ENCODE measurements at places on chromosomes 4 and X.

DNA sequence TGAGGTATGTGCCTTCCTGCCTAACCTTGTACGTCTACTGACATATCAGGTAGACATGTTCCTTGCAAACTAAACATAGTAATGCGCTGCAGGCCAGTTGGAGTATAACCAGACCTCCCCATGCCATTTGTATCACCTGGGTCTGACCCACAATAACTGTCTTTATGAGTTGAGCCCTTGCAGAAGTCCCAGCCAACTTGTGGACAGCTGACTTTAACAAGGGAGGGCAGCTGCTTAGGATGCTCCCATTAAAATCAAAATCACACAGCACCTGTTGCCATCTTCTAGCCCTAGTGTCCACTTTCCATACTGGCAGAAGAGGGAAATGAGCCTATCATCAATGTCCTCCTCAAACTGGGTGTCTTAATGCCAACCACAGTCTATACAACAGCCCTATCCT, 41.6 kb downstream of the KANTR start:
- no peak for DNase-seq

GRCh38 chr4:38503689-38504395, 160.2 kb upstream of the KLF3 start:
- no peak for DNase-seq

- DNase-seq: no peak
Measured at GRCh38 chr4:172983014-172983413, 185.6 kb upstream of the GALNT7 start.

- no peak for DNase-seq
Measured at GRCh38 chrX:21855937-21856415, at the start of gene YY2. Gene YY2 (plus strand): TSS chrX:21855987. CDS start chrX:21856485, 498 bp downstream.

DNA sequence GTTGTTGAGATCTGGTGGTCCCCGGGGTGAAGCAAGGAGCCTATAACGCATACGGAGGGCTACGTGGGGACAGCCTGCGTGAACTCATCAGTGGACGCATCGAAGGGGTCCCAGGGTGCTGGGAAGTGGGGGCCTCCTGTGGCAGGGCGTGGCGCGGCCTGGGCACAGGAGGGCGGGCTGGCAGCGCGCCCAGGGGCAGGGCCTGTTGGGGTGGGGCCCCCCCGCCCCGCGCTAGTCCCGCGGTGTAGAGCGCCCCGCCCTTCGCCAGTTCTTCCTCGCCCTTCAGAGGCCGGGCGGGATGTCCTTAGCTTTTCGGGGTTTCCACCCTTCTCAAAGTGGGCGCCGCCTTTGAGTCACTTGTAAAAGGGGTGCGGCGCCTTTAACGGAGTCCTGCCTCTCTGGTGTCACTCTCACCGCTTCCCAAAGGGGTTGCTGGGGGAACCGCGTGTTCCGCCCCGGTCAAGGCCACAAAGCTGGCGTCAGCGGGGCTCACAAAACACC, 632 bp downstream of the PLP2 start:
- DNase-seq: peak; percentile 62

- no peak for DNase-seq
Measured at GRCh38 chr4:69095301-69095731, 958 bp upstream of the UGT2B7 start.

DNA sequence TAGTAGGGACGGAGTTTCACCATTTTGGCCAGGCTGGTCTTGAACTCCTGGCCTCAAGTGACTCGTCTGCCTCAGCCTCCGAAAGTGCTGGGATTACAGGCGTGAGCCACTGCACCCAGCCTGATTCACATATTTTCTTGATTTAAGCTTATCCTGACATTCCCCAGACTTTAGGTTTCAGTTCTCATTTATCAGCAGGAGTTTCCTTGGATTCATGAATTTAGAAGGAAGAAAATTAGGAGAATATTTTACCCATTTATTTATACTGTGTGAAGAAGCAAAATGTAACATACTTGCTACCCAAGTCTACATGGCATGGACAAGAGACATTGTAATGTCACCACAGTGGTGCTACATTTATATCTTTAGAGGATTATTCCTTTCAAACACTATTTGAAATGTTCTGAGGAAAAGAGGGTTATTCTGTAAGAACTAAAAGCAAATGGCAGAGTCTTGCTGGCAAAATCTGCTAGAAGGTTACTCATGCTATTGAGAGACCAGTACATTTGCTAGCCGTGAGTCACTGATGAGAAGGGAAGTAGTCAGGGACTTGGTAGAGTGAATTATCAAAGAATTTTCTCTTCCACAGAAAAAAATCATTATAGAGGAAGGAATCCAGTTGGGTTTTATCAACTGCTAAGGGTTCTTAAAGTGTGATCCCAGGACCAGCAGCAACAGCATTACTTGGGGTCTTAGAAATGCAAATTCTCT, 26.1 kb upstream of the CFAP299 start:
- DNase-seq: no peak

DNA sequence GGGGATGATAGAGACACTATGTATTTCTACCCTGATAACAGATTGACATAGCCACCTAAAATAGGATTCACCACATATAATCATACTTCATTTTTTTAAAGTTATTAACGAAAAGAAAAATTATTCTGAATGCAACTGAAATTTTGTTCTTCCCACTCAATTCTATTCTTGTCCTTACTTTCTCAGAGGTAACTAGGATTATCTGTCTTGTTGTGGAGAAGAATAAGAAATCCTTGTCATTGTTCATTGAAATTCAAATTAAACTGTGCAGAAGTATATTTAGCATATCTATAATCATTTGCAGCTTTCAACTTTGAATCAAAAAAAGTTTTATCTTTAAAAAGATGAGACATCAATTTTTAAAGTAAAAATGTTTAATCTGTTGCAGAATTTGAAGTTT, 40.4 kb upstream of the PRR27 start:
- no peak for DNase-seq

DNA sequence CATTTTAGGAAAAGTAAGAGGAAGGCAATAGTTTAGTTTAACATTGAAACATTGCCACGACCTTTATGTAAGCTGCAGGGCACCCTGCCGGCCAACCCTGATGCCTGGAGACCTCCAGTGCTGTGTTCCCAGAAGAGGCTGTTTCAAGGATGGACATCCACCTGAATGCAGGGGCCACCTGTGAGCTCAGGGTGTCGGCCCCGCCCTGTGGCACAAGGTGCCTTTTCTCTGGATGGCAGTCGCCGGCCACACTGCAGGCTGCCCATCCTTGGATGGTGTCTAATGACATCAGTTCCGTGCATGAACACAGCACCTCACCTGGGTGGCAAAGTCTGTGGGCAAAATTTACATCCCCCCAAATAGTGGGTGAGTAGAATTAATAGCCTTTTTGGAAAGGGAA, 180.0 kb downstream of the AFAP1 start:
- no peak for DNase-seq

GRCh38 chr4:85496126-85496849, 21.3 kb downstream of the ARHGAP24 start:
- DNase-seq: no peak

Measured in activated naive CD4-positive, alpha-beta T cell treated with anti-CD3 and anti-CD28 coated beads, Interleukin-2, amount 50 U/mL, for 72 hours (primary cell).